ENCODE measurements at places on chromosomes 5 and 9. TPM values are rescaled to one million over a fixed set of nuclear protein-coding genes. Genes with fewer than 3 reads are reported as not detected.

GRCh38 chr9:27278374-27278773, 18.6 kb downstream of the EQTN start:
- peaks cover 29% of the 10 kb centered on the region for H3K27me3 ChIP-seq
- no peak overlapping the region for H3K27ac ChIP-seq
- no peaks in the 10 kb centered on the region for H3K36me3 ChIP-seq
- peaks cover 2% of the 10 kb centered on the region for H3K4me1 ChIP-seq

GRCh38 chr5:2267991-2268390, 385.3 kb upstream of the IRX4 start:
- H3K27me3 ChIP-seq, result peaks cover 25% of the 10 kb centered on the region
- no peaks in the 10 kb centered on the region for H3K36me3 ChIP-seq
- no peak overlapping the region for H3K4me3 ChIP-seq
- H3K27ac ChIP-seq, result no peak overlapping the region

DNA sequence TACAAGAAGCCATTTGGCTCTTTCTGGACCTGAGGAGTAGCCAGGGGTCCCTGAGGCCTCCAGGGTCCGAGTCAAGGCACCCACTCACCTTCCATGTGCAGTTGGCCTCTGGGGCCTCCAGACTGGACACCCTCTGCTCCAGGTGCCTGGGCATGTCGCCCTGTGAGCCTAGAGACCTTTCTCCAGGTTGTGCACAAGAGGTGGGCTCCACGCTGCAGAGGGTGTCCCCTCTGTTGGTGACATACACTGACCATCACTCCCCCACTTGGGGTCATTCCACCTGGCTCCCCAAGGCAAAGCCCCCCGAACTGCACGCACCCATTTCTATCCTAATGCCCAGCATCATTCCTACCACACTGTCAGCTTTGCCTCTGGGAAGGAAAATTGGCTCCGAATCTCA, 48.8 kb downstream of the RASGEF1C start:
- DNase-seq, result no peak
- peaks cover 19% of the 10 kb centered on the region for H3K27me3 ChIP-seq
- no peak overlapping the region for H3K27ac ChIP-seq
- no peak overlapping the region for H3K4me3 ChIP-seq
- H3K36me3 ChIP-seq, result no peaks in the 10 kb centered on the region

- no peaks in the 10 kb centered on the region for H3K27me3 ChIP-seq
- no peak overlapping the region for H3K4me3 ChIP-seq
- DNase-seq, result no peak
- H3K4me1 ChIP-seq, result no peaks in the 10 kb centered on the region
- H3K36me3 ChIP-seq, result no peaks in the 10 kb centered on the region
- H3K27ac ChIP-seq, result no peak overlapping the region
Observed at GRCh38 chr5:54702470-54702869, 184.9 kb downstream of the SNX18 start.

GRCh38 chr9:32570262-32570661, 2.7 kb downstream of the NDUFB6 start:
- peaks cover 35% of the 10 kb centered on the region for H3K4me1 ChIP-seq
- no peak overlapping the region for H3K27ac ChIP-seq
- no peaks in the 10 kb centered on the region for H3K27me3 ChIP-seq

DNA sequence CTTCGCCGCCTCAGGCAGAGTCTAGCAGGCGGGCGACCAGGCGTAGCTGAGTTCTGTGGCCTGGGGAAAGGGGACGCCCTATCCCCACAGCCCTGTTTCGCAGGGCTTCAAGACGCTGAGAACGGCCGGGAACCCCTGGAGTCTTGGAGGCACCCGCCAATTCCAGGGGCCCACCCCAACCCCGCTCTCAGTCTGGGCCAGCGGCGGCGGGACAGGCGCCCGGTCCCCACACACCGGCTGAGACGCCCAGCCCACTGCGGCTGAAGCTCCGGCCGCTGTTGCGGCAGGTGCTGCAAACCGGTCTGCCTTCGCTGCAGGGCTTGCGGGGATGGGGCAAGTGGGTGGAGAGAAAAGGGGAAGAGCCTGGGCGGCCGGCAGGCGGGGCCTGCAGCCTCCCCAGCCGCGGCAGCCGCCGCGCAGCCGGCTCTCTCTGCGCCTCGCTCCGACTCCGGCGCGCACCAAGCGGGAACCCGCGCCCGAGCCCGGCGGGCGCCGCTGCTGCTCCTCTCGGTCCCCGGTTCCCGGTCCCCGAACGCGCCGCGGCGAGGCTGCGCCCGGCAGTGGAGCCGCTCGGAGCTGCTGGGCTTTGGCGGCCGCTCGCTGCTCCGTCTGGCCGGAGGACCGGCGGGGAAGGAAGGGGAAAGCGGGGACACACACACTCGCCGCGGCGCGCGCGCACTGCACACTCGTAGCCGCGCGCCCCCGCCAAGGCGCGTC, at the start of gene PIP5K1B:
TSS of gene PIP5K1B (plus strand) at position 427 of the 717 bp plus-strand sequence. CDS start 117,375 bp downstream, outside the sequence.
- H3K36me3 ChIP-seq, result no peaks in the 10 kb centered on the region
- peaks cover 93% of the 10 kb centered on the region for H3K27me3 ChIP-seq
- peaks cover 54% of the 10 kb centered on the region for H3K4me1 ChIP-seq
- H3K27ac ChIP-seq, result peak within 1 kb of the TSS; percentile 13

The TMEM171 gene
- 0.16 TPM for polyA plus RNA-seq

DNA sequence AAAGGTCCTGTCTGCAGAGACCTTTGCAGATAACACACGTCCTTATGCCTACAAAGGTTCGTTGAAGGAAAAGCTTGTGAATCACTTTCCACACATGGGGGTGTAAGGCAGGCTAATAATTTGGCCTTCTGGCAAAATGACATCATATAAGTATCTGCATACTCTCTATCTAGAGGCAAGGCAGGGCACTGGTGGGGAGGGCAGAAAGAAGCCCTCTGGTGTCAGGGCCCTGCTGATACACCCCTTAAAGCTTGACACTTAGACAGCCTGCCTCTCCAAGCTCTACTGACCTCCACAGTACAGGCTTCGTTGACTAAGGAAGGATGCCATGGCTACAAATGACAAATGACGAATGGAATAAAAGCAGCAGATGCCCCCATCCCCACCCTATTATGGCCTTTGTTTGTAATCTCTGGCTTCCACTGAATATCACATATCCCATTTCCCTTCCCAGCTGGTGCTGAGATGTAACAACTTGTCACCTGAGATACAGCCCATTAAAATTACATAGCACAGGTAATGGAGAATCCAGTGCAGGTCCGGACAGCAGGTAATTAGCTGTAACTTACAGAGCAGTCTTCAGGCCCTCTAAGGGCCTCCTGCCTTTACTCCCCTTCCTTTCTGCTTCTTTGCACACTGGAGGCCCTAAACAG, 76.9 kb upstream of the IFNK start:
- no peaks in the 10 kb centered on the region for H3K4me1 ChIP-seq
- no peaks in the 10 kb centered on the region for H3K27me3 ChIP-seq
- DNase-seq, result no peak
- H3K4me3 ChIP-seq, result no peak overlapping the region
- H3K27ac ChIP-seq, result no peak overlapping the region
- H3K36me3 ChIP-seq, result peaks cover 25% of the 10 kb centered on the region

DNA sequence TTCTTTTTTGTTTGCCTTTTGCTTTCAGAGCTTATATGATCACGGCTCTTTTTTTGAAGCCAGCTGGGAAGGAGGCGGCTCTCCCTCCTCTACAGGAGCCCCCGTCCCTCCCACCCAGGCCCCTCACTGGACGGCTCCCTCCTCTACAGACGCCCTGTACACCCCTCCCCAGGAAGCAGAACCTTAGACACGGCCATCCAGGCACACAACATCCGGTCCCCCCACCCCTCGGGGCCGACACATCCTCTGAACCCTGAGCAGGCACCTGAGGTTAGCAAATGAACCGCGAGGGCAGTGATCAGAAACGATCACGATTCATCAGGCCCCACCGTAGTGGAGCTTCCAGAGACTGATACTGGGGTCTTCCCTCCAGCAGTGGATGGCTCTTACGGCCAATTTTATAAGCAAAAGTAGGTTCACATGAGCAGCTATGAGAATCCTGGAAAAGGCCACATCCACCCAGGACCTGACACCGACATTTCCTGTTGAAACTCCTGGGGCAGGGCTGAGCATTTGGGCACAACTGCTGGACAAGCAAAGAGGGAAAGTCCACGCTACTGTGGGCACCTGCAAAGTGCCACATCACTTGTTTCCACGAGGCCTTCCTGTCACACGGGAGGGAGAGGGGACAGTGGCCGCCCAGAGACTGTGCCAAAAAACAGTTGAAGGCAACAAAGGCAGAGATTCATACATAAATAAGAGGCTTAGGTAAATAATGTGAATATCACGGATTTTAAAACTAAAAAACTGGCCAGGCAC, 78.9 kb downstream of the SEMA4D start:
- H3K27me3 ChIP-seq, result no peaks in the 10 kb centered on the region
- H3K4me3 ChIP-seq, result peak overlapping the region; percentile 65
- H3K36me3 ChIP-seq, result peaks cover 8% of the 10 kb centered on the region
- DNase-seq, result peak; percentile 36
- peaks cover 91% of the 10 kb centered on the region for H3K4me1 ChIP-seq
- H3K27ac ChIP-seq, result peak overlapping the region; percentile 94

The MUSK gene
- polyA plus RNA-seq, result not detected

DNA sequence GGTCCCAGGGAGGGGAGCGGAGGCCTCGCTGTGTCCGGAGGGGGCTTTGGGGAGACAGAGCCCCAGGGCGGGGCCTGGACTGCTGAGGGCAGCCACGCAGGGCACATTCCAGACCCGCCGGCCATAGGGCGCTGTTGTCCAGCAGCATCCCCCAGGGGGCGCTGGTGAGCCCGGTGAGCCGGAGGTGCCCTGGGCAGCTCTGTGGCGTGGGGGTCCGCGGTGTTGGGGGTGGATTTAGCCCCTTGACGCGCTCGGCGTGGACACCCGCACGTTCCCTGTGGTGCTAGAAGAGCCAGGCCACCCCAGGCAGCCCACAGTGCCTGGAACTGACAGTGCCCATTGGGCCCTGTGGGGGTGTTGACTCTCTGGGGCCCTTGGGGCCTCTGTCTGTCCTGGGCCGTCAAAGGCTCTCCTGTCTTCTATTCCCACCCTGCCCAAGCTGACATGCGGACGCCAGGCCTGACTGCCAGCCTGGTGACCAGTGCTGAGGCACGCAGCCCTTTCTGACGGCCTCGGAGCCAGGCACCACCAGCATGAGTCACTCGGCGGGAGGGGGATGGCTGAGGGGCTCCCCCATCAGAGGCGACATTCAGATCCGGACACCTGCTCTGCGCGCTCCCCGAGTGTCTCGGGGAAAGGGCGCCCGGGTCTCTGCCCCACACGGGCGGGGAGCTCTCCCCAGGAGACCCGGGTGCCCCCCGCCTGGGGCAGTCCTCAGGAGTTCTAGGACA, 23.9 kb downstream of the TPPP start:
- H3K27me3 ChIP-seq, result no peaks in the 10 kb centered on the region
- H3K36me3 ChIP-seq, result peaks cover 4% of the 10 kb centered on the region
- peaks cover 14% of the 10 kb centered on the region for H3K4me1 ChIP-seq
- H3K27ac ChIP-seq, result no peak overlapping the region
- H3K4me3 ChIP-seq, result no peak overlapping the region

DNA sequence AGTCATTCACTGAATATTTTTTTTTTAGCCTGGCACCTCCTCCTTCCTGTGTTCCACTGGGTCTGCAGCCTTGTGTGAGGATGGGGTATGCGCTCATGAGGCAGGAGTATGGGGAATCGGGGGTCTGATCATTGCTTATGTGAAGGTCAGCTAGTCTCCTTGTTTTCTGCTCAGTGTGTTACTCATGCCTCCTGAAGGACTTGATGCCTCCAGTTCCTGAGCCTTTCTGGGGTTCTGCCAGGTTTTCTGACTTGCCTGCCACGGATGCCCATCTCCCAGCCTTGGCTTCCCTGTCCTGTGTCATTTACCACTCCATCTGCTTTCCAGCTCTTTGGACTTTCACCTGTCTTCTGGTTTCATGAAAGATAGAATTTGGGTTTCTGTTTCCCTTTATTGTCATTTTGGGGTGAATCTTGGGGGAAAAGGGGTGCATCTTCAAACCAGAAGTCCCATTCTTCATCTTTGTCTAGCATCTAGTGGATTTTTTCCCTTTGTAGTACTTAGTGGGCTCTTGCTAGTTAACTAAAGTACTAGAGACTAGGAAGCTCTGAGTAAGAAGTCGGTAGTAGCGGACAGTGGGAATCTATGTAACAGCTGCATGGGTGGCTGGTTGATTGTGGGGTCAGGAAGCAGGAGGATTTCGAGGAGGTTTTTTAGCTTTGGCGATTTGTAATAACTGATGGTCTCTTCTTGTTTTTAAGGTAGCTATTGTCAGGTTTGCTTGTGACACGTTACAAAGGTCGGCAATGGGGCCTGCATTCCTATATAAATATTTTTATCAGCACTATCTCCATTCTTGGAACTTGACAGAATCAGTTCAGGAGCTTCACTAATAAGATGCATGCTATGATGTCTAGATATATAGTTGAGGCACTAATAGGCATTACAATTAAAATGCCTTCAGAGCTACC, 8.2 kb downstream of the OTULIN start:
- no peak for DNase-seq
- H3K4me3 ChIP-seq, result peak overlapping the region; percentile 31
- peaks cover 82% of the 10 kb centered on the region for H3K4me1 ChIP-seq
- H3K27me3 ChIP-seq, result no peaks in the 10 kb centered on the region
- H3K36me3 ChIP-seq, result no peaks in the 10 kb centered on the region
- H3K27ac ChIP-seq, result peak overlapping the region; percentile 65

GRCh38 chr9:91681461-91682305, 258.1 kb upstream of the NFIL3 start:
- peak overlapping the region; percentile 18 for H3K4me3 ChIP-seq
- H3K27me3 ChIP-seq, result peaks cover 45% of the 10 kb centered on the region

The CPLANE1 gene
- 1.5 TPM for polyA plus RNA-seq

- H3K36me3 ChIP-seq, result no peaks in the 10 kb centered on the region
- H3K4me1 ChIP-seq, result no peaks in the 10 kb centered on the region
- H3K27me3 ChIP-seq, result no peaks in the 10 kb centered on the region
Observed at GRCh38 chr9:118529210-118529609, 825.0 kb downstream of the TLR4 start.

- no peaks in the 10 kb centered on the region for H3K27me3 ChIP-seq
- no peak overlapping the region for H3K4me3 ChIP-seq
- H3K4me1 ChIP-seq, result peaks cover 2% of the 10 kb centered on the region
- peaks cover 77% of the 10 kb centered on the region for H3K36me3 ChIP-seq
Observed at GRCh38 chr5:78419396-78419795, 59.0 kb downstream of the SCAMP1 start.

The SLF1 gene
- 4.0 TPM for polyA plus RNA-seq

The IFNA2 gene
- not detected for polyA plus RNA-seq

The SUSD1 gene
- polyA plus RNA-seq, result 4.7 TPM

- no peaks in the 10 kb centered on the region for H3K36me3 ChIP-seq
- H3K4me1 ChIP-seq, result no peaks in the 10 kb centered on the region
- H3K4me3 ChIP-seq, result no peak overlapping the region
- no peaks in the 10 kb centered on the region for H3K27me3 ChIP-seq
- no peak overlapping the region for H3K27ac ChIP-seq
Observed at GRCh38 chr5:135697959-135698345, 119.2 kb upstream of the CXCL14 start.

The BARHL1 gene
- polyA plus RNA-seq, result not detected

DNA sequence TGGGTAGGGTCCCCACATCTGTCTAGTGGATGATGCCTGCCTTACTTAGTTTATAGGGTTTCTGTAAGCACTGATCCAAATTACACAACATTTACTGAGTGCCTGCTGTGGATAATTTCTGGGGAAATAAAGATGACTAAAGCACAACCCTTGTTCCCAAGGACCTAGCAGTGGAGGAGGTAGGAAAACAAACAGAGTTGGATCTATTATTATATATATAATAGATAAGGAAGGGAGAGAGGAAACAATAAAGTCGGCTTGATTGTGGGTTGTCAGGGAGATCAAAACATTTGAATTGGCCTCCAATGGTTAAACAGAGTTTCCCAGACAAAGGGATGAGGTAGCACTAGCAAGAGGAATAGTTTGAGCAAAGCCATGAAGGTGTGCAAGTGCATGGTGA, 14.0 kb downstream of the IL33 start:
- no peak overlapping the region for H3K4me3 ChIP-seq
- peaks cover 10% of the 10 kb centered on the region for H3K27me3 ChIP-seq
- no peak for DNase-seq
- no peaks in the 10 kb centered on the region for H3K36me3 ChIP-seq

The GABRG2 gene
- polyA plus RNA-seq, result 0.64 TPM

The KCNV2 gene
- not detected for polyA plus RNA-seq
